Retina (tissue), 1 donor: ENCODE measurements at places on chromosomes 13 and 19.
A peak's percentile ranks its signal among the peaks of the same experiment; 100 is the strongest.

GRCh38 chr19:36931684-36932083, 15.6 kb downstream of the ZNF568 start:
- no peak for DNase-seq

DNA sequence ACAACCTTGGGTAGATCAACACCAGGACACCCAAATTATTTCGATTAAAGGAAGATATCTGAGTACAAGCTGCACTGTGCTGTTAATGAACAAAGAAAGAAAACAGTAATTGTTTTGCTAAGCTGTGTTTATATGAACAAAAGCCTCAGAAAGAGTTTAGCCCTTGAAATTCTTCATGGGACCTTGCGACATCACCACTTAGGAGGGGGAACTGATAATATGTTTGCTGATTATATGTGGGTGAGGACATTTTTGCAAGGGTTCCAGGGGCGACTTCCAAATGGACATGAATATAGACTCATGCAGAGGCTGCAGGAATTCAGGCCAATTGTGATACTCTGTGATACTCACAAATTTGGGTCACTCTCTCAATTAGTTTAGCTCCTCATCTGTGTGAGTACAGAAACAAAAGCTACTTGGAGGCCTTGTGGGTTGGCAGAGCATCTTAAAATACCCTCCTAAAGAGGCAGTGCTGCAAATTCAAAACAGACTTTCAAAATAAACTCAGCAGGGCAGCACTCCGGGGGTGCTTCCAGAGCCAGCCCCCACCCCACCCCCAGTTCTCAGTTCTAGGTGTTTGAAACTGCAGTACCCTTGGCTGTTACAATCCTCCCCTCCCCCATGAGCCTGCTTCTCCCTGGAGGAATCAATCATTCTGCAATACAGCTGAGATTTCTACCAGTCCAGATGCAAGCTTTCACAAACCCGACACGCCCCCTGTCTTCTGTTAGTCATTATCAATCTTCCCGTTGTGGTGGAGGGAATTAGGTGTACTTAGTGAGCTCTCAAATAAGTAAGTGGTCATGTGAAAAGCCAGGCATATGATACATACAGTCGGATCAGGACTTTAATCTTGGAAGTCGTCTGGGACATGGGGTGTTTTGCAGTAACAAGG, 97.0 kb upstream of the MBNL2 start:
- peak; percentile 82 for DNase-seq

- no peak for DNase-seq
Observed at GRCh38 chr19:57248646-57249045, 8.2 kb downstream of the ZNF805 start.

DNA sequence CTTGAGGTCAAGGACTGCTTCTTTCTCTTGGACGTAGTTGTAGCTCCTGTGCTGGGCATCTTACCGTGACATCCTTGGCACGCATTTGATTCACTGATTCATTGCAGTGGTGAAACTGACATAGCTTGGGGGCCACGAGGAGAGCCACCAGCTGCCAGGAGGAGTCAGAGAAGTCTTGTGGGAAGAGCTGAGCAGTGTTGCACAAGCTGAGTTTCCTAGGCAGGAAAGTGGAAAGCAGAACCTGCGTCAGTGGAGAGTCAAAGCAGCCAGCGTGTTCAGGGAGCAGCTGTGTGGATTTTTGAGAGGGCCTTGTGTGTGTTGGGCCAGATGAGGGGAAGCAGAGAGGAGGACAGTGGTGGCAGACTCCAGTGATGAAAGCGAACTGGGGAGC, 5.3 kb upstream of the GPR183 start:
- DNase-seq: no peak

DNA sequence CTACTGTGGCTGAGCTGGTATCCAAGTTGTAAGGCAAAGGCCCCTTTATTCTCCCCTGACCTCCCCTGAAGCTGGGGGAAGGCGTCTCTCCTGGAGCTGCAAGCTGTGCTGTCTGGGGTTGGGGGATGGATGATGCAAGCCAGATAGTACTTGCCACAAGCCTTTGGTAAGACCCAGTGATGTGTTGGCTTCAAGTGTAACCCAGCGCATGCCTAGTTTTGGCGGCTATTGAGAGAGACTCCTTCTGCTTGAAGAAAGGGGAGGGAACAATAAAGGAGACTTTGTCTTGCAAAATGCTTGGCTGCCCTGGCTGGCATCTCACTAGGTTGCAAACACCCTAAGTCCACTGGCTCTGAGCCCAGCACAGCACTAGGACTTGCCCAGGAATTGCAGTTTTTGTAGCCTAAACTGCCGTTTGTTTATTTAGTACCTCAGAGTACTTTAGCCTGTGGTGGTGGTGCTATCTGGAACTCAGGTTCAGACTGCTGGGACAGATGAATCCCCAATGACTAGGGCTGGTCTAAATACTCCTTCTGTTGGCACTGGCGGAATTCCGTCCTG, 108.2 kb downstream of the TNFSF13B start:
- DNase-seq: no peak

DNA sequence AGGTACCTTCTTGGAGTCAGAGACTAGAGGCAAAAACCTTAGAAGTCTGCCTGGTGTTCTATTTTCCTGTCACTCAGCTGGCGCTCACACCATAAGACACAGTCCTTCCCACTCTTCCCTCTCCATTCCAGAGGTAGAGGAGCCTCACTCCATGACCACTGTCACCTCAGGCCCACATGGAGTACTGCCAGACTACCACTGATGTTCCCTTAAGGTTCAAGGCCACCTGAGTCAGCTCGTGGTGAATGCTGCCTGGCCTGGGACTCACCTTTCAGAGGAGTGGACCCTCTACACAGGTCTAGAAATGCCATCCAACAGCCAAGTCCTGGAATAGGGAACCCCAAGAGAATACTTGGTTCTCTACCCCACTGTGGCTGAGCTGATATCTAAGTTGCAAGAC, 29.9 kb downstream of the RGCC start:
- DNase-seq: no peak

DNA sequence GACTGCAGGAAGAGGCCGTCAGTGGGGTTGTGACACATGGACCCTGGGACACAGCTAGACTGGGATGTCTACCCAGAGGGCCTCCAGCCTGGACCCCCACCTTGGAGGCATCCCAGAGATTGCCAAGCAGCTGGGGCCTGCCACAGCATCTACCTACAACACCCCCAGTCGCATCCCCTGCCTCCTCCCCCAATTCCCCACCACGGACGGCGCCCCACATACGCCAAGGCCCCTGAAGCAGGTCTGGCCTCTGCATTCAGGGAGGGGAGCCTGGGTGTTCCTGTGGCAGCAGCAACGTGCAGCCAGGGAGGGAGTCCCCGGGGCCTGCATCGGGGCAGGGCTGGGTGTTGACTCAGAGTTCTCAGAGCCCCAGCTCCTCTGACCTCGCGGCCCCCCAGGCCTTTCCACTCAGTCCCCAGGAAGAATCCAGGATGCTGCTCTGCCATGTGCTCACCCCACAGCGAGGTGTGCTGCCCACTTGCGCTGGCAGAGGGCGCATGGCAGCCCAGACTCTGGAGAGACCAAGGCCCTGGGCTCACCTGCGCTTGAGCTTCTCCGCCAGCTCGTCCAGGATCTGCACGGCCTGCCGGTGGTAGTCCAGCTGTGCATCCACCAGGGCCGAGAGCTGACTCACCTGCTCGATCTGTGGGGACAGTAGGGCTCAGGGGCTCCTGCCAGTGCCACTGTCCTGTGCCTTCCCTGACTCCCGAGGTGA, 19.6 kb downstream of the MPND start:
- no peak for DNase-seq

DNA sequence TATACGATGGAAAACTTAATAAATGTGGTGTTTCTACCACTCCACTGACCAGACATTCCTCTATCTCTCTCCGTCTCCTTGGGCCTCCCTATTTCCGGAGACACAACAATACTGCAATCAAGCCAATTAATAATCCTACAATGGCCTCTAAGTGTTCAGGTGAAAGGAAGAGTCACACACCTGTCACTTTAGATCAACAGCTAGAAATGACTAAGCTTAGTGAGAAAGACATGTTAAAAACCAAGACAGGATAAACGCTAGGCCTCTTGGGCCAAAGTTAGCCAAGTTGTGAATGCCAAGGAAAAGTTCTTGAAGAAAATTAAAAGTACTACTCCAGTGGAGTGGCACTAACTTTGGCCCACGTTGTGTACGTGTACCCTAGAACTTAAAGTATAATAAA, 22.5 kb downstream of the ZDHHC20 start:
- DNase-seq: no peak

- DNase-seq: no peak
Observed at GRCh38 chr13:80572923-80573316, 232.0 kb upstream of the SPRY2 start.

DNA sequence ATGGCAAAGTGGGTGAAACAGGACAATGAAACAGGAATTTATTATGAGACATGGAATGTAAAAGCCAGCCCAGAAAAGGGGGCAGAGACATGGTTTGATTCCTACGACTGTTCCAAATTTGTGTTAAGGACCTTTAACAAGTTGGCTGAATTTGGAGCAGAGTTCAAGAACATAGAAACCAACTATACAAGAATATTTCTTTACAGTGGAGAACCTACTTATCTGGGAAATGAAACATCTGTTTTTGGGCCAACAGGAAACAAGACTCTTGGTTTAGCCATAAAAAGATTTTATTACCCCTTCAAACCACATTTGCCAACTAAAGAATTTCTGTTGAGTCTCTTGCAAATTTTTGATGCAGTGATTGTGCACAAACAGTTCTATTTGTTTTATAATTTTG, 8.6 kb downstream of the CLN5 start:
- DNase-seq: no peak

GRCh38 chr13:50136226-50136625, 121.0 kb downstream of the KCNRG start:
- DNase-seq: no peak

- no peak for DNase-seq
Observed at GRCh38 chr13:23007426-23007825, 173.4 kb upstream of the SGCG start.

DNA sequence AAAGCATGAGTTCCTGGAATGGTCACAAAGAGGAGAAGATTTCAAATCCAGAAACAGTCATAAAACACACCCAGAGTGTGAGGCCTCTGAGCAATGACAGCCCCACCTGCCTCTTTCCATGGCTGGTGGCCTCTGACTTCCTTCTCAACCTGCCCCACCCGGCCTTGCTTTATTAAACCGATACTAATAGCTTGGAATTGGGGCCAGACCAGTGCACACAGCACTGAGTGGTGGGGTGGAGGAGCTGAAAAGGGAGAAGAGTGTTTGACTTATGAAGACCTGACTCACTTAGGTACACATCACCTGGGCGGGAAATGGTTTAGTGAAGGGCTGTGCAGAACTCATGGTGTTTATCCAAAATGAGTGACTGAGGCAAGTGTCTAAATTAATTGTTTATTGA, 20.7 kb upstream of the CEACAM6 start:
- no peak for DNase-seq

DNA sequence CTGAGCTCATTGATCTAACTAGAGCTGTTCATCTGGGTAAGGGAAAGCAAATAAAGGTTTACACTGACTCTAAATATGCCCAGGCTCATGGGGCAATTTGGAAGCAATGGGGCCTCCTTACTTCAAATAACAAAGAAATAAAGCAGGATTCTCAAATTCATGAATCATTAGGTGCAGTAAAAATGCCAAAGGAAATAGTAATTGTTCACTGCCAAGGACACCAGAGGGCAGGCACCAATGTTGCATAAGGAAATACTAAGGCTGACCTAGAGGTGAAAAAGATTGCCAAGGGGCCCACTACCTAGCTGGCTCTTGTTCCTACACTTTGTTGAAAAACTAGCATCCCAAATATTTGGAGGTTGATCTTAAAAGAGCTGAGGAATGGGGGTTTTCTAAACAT, 1686.7 kb upstream of the MIR17HG start:
- DNase-seq: no peak

GRCh38 chr13:79898202-79898826, 417.4 kb downstream of the NDFIP2 start:
- DNase-seq: no peak

GRCh38 chr13:40819797-40820315, 30.4 kb downstream of the SLC25A15 start:
- DNase-seq: no peak

DNA sequence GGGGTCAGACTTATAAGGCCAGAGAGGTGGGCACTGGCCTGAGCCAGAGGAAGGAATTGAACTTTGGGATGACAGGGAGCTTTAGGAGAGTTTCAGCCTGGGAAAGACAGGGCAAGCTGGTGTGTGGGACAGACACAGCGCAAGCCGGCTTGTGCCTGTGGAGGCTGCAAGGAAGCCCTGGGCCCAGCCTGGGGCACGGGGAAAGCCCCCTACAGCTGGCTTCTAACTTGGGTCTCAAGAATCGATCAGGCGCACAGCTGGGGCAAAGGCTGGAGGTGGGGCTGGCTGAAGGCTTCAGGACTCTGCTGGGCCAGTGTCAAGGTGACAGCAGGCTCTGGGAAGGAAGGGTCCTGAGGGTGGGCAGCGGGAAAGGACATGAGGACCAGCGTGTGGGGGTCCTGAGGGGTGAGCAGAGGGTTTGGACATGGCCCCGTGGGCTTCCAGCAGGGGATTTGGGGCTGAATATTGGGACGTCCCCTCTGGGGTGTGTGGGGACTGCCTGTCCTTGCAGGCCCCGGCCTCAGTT, 3.0 kb downstream of the PTOV1 start:
- DNase-seq: no peak

GRCh38 chr13:105341256-105341655, 1194.2 kb downstream of the EFNB2 start:
- DNase-seq: no peak

GRCh38 chr13:29936051-29936813, 85.8 kb upstream of the UBL3 start:
- no peak for DNase-seq

GRCh38 chr19:16660763-16661479, at the start of gene TMEM38A:
Gene TMEM38A (plus strand): TSS chr19:16661139. CDS start chr19:16661218, 79 bp downstream.
- DNase-seq: no peak

- no peak for DNase-seq
Observed at GRCh38 chr19:29650772-29651387, 14.4 kb upstream of the PLEKHF1 start.

GRCh38 chr13:113823771-113824170, 40.1 kb downstream of the GAS6 start:
- DNase-seq: no peak

DNA sequence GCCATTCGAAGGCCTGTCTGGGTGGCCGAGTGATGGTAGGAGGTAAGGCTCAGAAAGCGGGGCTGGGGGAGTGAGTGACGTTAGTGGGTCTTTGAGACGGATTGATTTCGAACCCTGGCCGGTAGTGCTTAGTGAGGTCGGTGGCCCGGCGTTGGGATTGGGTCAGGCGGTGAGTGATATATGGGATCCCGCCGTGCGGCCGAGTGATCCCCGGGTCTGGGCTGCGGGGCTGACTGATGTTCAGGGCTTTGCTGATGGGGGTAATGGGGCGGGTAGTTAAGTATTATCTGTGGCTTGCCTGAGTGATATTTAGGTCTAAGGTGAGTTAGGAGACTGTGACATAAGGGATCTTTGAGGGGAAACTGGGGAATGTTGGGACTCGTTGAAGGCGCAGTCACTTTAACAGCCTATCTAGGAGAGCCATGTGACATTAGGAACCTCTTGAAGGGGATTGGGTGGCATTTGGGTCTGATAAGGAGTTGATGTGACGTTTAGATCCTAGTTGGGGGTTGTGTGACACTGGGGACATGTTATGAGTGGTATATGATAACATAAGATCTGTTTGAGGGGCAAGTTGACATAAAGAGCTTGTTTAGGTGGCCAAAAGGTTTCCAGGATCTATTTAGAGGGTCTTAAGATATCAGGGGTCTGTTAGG, 543 bp downstream of the PSMC4 start:
- no peak for DNase-seq
